Brain (organoid and tissue), 16 donors: ENCODE measurements at places on chromosomes 5 and 9.

- peak; percentile 16 for DNase-seq
Measured at GRCh38 chr5:146409054-146409671, 38.0 kb upstream of the TCERG1 start.

GRCh38 chr9:18463991-18464390 is 10.0 kb upstream of the ADAMTSL1 start:
- DNase-seq, result no peak

- DNase-seq, result no peak
Measured at GRCh38 chr5:124436294-124436693, 310.1 kb downstream of the ZNF608 start.

DNA sequence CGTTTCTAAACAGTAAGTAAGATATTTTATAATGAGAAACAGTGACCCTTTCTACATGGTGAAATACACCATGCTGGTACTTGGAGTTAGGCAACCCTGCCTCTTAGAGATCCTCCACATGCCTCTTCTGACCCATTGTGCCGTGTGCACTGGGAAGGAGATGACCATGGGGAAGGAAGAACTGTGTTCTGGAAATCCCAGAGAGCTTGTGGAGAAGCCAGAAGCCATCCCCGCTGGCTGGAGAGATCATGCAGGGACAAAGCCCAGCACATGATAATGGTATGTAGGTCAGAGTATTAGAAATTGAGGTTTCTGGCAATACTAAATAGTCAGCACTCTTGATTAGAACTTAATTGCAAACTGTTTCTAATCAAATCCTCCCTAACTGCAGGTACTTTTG is 307.3 kb downstream of the FBXL7 start:
- no peak for DNase-seq

DNA sequence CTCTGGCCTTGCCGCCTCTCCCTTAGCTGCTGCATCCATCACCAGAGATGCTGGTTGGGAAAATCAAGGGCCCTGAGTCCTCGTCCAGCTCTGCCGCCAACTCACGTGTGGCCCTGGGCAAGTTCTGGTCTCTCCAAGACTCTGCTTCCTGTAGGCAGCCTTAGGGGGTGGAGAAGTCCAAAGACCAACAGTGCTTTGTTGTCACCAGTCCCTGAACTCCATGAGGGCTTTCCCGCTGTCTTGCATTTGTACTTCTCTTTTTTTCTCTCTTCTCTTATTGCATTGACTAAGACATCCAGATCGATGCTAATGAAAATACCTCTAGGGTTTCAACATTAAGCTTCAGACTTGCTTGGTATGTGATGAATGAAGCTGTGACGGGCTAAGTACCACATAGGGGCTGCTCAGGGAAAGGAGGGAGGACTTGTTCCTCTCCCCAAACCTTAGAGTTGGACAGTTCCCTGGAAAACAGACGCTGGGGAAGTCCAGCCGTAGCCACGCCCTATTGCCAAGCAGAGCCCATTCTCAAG is 63.7 kb upstream of the STXBP1 start:
- DNase-seq, result no peak

DNA sequence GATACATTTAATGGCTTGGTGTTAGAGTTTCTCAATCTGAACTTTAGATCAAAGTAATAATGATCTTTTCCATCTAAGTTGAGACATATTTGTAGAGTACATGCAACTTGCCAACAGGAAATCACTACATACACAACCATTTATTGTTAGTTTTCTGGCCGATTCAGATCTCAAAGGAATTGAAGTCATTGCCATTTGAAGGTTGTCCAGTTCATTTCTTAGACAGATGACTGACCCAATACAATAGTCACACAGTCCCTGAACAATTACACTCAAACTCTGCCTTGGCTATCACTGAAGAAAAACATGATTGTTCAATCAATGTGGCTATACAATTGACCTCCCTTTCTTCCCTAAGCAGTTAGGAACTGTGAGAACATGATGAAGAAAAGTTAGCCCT is 753.2 kb upstream of the RIOK2 start:
- DNase-seq, result no peak

DNA sequence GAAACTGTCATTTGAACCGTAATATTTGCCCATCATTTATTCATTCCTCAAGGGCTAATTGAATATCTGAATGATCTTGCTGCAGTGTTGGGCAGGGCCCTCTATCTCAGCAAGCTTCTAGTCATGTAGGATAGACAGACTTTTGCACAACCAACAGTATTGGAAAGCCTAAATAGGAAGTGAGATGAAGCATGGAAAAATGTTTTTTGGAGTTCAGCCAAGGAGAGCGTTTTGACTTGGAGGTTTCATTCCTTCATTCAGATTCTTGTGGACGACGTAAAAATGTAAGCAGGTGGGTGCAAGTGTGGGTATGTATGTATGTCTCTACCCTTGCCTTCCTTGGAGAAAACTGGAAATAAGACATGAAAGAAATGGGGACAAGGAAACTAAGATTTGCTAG is 15.5 kb downstream of the DAPK1 start:
- no peak for DNase-seq

GRCh38 chr9:90870621-90871326 is 69.2 kb downstream of the SYK start:
- DNase-seq, result peak; percentile 54

GRCh38 chr9:35657546-35658136 is at the start of gene RMRP:
TSS of gene RMRP (minus strand) at chr9:35658019.
- peak; percentile 100 for DNase-seq

DNA sequence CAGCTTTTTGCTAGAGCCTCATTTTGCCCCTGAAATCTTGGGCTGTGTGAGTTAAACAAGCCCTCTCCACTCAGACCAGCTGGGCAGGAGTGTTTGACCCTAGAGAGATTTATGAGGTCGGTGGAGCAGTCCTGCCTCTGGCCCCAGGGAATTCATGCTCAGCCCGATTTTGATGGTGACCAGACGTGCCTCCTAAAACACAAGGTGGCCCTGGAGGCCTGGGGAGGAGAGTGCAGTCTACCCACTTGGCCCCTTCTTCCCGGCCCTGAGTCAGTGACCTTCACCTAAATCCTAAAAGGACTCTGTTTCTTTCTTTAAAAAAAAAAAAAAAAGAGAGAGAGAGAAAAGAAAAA is 86.6 kb upstream of the SAP30L start:
- no peak for DNase-seq

GRCh38 chr5:147175516-147176097 is 59.2 kb upstream of the STK32A start:
- DNase-seq, result no peak

DNA sequence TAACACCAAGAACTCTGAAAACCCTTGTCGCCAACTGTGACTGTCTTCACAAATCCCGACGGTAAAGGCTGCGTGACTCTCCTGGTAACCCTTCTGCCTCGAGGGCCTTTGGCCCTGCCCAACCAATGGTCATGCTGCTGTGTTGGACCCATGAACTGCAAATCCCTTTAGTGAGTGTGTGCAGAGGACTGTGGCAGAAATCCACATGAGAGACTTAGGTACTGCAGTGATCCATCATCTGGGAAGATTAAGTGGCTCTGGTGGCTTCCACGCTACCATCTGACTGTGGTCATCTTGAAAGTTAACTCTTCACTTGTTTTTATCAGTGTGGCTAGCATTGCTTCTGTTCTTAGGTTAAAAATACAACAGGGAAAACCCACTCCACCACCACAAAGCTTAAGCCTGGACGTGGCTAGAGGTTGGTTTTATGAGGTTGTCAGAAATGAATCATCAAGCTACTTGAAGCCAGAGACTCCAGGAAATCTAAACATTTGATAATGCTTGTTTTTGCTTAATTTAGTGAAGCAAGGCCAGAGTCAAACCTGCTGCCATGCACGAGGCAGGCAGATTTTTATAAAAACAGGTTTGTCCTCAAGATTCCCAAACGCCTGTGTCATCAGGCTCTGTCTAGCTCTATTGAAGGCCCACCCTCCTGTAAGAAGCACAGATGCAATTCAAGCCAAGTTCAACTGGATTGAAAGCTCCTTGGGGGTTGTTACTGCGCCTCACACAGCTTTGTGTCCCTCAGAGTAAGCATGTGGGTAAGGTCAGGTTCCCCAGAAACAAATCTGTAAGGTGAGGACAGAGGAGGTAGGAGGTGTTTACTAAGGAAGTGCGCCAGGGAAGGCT is 52.7 kb upstream of the ERCC6L2 start:
- DNase-seq, result no peak

GRCh38 chr5:169893571-169893970 is 86.7 kb downstream of the INSYN2B start:
- DNase-seq, result peak; percentile 51

GRCh38 chr9:31799953-31800609 is 584.4 kb upstream of the ACO1 start:
- peak; percentile 7 for DNase-seq

- DNase-seq, result peak; percentile 44
Measured at GRCh38 chr9:129111528-129112151, 425 bp downstream of the PTPA start.

GRCh38 chr9:114721491-114722079 is 39.6 kb upstream of the TEX48 start:
- no peak for DNase-seq

DNA sequence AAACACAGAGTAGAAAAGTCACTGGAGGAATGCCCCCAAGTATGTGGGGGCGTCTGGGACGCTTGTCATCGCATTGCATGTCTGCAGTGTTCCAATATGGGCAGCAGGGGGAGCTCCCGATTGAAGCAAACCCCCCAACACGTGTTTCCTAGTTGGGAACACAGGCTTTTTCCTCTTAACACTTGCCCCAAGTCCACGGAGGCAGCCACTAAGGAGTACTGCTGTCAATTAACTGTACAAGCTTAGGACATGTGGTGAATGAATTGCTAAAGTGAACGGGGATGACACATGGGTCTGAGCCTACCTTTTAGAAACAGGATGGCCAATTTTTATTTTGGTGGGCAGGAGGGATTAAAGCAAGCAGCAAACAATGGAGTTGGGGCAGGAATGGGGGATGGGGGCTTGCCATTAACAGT is 2.2 kb downstream of the GABRB2 start:
- DNase-seq, result peak; percentile 71

GRCh38 chr9:27792971-27793689 is 219.8 kb upstream of the C9orf72 start:
- DNase-seq, result no peak

GRCh38 chr9:69134412-69134811 is 39.7 kb upstream of the TJP2 start:
- DNase-seq, result no peak

GRCh38 chr5:54743997-54744788 is 226.6 kb downstream of the SNX18 start:
- no peak for DNase-seq

- no peak for DNase-seq
Measured at GRCh38 chr5:93722588-93722987, 18.8 kb downstream of the POU5F2 start.

- no peak for DNase-seq
Measured at GRCh38 chr9:5708414-5708813, 79.5 kb downstream of the RIC1 start.

DNA sequence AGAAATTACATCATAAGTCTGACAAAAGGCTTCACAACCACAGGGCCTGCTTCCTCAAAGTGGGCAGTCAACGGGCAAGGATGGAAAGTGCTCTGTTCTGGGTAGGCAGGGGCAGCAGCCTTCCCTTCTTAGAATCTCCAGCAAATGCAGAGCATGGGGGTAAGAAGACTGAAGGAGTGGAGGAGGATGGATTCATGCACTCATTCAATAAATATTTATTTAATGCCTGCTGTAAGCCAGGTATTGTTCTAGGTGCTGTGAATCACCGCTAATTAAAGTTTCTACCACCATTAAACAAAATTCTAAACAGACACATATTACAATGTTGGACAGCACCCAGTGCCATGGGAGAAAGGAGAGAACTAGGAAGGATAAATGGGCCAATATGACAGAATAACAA is 195.6 kb downstream of the ELAVL2 start:
- DNase-seq, result no peak

- DNase-seq, result no peak
Measured at GRCh38 chr5:14663734-14664269, 716 bp upstream of the OTULIN start.

DNA sequence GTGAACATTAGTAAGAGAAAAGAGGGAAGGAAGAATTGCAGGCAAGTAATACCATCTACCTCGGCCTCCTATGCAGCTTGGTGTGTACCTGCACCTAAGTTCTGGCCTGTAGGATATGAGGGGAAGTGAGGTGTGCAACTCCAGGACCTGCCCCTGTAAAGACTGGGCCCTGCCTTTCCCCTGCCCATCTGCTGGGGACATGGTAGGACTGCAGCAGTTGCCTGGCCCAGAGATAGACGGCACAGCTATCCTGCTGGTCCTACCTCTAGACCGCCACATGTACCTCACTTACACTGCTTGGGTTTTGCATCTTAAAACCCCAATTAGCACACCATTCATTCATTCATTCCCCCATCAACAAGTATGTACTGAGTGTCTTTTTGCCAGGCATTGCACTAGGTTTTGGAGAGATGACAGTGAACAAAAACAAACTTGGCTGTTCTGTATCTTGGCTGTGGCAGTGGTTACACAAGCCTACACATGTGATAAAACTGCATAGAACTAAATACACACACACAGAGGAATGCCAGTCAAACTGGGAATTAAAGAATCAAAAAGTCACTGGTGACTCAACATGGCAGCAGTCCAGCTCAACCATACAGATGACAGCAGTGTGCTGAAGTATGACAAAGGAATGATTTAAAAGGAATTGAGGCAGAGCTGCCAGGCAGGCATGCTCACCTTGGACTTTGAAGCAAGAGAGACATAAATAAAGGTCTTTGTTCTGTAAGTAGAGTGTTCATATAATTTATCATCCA is 23.3 kb upstream of the MGAT1 start:
- no peak for DNase-seq

GRCh38 chr5:90345684-90346083 is 63.9 kb downstream of the CETN3 start:
- no peak for DNase-seq

GRCh38 chr9:126519660-126520420 is 93.9 kb upstream of the LMX1B start:
- peak; percentile 51 for DNase-seq

DNA sequence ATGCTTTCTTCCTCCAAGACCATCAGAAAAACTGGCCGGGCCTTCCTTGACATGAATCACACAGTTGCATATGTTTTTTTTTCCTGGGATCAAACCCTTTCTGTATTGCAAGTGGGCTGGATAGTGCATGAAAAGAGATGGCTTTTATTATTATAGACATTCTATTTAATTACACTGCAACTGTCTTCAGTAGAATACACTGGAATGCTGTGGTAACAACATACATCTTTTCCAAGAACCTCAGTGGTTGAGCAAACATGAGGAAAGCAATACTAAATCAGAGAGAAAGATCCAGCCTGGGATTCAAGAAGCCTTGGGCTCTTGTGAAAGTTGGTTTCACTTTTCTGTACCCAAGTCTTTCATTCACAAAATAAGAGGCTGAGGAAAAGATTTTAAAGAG is 193.0 kb downstream of the DMAC1 start:
- DNase-seq, result no peak
